ENCODE measurements at places on chromosomes 7 and 10.
A peak's percentile ranks its signal among the peaks of the same experiment; 100 is the strongest.

- no peak for DNase-seq
Observed at GRCh38 chr10:99730026-99730425, 1.9 kb downstream of the COX15 start.

- no peak for DNase-seq
Observed at GRCh38 chr7:158018098-158018762, 569.4 kb downstream of the PTPRN2 start.

DNA sequence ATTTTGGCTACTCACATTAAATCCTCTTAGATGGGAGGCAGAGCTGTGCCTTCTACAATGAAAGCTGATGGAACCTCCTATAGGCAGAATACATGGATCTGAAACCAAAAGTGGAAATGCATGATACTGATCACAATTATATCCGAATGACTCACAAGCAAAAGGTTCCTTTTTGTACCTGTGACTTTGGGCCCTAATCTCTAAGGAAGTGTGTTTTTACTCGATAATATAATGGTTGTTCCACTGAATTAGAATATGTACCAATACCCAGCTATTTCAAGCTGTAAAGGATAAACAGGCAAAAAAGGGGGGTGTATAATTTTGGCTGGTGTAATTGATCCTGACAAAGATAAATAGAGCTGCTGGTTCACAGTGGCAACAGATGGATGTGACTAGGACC, 17.6 kb upstream of the LAMB1 start:
- no peak for DNase-seq

- no peak for DNase-seq
Observed at GRCh38 chr7:39554583-39555165, 11.5 kb upstream of the YAE1 start.

DNA sequence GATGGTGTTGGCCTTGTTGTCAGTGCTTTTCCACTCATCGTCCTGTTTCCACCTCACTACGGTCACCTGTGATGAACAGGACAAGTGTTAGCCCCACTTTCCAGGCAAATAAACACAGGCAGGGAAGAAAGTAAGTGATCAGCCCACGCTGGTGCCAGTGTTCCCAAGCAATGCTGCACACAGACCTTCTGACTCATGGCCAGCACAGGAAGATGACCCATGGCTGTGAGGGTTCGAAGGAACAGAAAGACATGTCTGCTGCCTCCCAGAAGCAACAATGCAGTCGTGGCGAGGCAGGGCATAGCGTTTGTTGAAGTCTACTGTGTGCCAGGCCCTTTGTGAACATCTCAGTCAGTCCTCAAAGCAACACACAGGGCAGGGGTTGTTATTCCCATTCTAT, 35.7 kb downstream of the SLC29A3 start:
- DNase-seq, result no peak

GRCh38 chr10:59702347-59702746, 7.3 kb downstream of the SLC16A9 start:
- no peak for DNase-seq

DNA sequence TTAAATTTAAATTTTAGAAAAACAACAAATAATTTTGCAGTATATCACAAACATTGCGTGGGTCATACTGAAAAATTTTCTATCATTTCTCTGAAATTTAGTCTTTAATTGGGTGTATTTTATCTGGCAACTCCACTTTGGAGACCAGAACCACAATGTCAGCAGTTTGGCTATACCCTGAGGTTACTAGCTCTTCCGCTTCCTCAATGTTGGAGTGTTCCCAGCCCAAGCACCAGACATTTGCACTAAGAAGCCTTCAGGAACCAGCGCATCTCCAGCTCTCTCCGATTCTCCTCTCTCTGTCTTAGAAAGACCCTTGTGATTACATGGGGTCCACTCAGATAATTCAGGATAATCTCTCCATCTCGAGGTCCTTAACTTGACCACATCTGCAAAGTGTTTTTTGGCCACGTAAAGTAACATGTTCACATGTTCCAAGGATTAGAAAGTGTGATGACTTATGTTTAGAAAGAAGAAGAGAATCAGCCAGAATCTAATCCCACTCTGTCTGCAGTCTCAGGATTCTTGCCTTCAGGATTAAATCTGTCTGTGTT, 43.1 kb upstream of the ADRB1 start:
- DNase-seq, result no peak

GRCh38 chr10:12733271-12733670, 268.2 kb downstream of the CCDC3 start:
- DNase-seq, result no peak

DNA sequence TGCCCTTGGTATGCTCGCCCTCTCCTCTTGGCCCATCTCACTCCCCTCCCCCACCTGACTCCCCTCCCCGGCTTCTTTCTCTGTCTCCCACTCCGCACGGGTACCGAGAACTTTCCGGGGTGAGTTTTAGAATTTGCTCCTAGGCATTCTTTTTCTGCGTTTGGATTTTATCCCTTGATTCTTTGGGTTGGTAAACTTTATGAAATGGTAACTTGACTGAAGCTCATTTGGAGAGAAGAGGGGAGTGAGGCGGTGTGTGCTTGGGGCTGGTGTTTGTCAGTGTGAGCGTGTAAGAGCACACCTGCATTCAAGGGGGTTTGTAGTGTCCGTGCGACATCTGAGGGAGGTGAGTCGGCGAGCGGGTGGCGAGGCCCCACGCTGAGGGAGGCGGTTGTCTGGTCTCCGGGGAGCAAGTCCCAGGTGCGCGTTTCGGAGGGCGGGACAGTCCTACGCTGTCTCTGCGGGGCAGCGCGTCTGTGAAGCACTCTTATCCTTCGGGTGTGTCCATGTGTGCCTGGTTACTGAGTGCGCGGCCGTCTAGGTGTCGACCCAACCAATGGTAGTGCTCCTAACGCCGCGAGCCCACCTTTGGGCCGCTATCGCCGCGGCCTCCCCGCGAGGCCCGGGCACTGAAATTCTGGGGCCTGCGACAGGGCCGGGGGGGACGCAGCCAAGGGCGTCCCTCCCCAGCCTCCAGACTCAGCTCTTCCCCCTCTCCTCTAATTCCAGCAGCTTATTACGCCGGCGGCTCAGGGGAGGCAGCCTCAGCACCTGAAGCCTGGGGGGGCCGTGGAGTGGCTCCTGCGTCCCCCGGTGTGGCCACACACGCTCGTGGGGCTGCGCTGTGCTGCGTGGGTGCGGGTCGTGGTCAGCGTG, 2.6 kb upstream of the ZNF503 start:
- no peak for DNase-seq

GRCh38 chr10:102450374-102451104, 804 bp downstream of the C10orf95 start:
- DNase-seq, result peak; percentile 74

GRCh38 chr7:24911213-24911603, 68.8 kb downstream of the OSBPL3 start:
- no peak for DNase-seq

- no peak for DNase-seq
Observed at GRCh38 chr7:140479739-140480084, 407 bp upstream of the MKRN1 start.

- DNase-seq, result no peak
Observed at GRCh38 chr7:33733870-33734650, 171.3 kb upstream of the BMPER start.

DNA sequence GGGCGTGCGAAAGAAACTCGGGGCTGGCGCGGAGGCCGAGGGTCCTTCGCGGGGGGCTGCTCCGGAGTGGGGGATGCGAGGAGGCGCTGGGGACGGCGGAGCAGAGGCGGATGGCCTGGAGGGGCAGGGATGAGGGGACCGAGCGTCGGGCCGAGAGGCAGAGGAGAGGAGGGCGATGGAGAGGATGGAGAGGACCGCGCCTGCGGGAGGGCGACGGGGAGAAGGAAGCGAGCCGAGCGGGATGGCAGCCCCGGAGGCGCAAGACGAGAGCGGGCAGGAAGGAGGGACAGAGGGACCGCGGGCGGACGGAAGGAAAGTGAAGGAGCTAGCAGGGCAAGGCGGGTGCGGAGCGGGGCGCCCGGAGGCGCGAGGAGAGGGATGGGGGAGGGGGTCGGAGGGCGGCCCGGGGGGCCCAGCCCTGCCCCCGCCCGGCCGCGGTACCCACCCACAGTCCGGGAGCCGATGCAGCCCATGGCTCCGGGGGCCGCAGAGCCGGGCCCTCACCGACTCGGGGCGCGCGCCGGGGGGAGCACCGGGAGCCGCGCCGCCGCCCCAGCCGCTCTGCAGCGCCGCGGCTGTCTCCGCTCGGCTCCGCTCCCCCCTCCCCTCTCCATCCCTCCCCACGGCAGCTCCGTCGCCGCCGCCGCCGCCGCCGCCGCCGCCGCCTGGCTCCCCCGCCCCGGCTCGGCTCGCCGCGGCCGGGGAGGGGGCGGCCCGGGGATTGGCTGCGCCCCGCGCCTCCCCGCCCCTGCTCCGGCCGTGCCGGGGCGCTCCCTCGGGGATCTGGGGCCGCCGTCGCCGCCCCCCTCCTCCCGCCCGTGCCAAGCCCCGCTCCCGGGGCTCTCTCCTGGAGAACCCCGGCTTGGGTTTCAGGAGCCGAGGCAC, at the start of gene FAM131B:
TSS of gene FAM131B (minus strand) at position 583 of the 885 bp plus-strand sequence. CDS start at position 473, 110 bp downstream.
- DNase-seq, result no peak

DNA sequence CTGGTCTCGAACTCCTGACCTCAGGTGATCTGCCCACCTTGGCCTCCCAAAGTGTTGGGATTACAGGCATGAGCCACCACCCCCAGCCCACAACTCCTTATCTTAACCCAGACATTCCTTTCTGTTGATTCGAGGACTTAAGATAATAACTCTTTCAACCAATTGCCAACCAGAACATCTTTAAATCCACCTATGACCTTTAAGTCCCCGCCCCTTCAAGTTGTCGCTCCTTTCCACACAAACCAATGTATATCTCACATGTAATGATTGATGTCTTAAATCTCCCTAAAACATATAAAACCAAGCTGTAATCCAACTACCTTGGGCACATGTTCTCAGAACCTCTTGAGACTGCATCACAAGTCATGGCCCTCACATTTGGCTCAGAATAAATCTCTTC, 7.8 kb upstream of the ANKRD2 start:
- no peak for DNase-seq

DNA sequence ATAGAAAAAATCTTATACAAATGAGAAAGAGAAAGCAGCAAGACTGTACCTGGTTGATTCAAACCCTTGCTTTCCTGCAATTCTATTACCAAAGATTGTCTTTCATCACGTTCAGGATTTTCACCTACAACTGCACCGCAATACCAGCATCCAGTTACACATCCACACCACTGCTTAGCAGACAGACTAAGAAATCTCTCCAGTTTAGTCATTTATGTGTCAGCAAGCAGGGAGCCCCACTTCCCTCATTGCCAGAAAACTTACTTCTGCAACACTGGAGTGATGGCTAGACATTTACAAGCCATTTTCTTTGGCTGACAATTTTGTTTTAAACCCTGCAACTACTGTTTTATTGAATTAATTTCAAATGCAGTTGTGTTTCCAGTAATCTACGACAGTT, 359.6 kb upstream of the MEOX2 start:
- DNase-seq, result no peak

- no peak for DNase-seq
Observed at GRCh38 chr7:126720232-126720631, 532.5 kb downstream of the GRM8 start.

DNA sequence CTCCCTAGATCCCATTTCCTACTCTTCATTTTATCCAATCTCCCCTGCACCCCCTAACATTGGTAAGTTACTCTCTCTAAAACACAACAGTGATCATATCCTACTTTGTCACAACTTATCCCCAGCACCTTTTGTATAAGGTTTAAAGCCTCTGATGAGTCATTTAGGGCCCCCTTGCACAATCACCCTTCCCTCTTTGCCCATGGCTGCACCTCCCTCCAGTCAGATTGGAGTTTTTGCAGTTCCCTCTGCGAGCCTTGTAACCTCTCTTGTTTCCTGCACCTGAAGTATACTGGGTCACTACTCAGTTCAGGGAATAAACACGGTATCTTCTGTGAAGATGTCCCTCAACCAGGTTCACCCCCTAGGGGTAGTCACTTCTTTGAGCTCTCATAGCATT, 55.9 kb upstream of the ADRB1 start:
- DNase-seq, result no peak

GRCh38 chr7:96499532-96499931, 177.6 kb upstream of the SLC25A13 start:
- DNase-seq, result peak; percentile 28

DNA sequence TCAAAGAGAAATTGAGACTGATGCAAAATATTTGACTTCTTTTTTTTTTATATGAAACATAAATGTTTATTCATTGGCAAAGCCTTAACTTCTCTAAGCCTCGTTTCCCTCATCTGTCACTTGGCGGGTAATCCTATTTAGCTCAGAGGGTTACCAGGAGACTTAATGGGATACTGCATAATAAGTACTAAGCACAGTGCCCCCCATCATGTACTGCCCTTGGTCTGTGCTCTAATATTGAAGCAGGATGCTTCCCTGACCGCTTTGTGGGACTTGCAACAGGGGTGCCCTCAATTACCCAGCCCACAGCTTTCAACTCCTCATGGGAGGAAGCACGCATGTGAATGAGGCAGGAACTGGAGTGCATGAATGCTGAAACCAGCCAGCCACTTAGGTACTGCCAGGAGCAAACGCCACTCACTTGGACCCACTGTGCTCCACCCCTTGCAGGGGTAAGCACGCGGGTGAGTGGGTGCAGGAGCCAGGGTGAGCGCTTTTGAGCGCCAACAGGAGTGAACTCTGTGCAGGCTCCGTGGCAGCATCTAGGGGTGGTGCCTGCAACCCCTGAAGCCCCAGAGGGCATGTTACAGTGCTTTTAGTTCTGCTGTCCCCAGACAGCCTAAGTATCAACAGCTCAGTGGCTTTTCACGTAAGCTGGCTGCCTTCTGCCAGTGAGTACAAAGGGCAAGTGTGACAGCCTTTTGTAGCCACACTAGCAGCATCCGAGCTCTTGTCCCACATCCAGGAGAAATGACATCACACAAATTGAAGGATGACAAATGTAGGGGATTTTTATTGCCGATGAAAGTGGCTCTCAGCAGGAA, 209.8 kb upstream of the C7orf33 start:
- no peak for DNase-seq

DNA sequence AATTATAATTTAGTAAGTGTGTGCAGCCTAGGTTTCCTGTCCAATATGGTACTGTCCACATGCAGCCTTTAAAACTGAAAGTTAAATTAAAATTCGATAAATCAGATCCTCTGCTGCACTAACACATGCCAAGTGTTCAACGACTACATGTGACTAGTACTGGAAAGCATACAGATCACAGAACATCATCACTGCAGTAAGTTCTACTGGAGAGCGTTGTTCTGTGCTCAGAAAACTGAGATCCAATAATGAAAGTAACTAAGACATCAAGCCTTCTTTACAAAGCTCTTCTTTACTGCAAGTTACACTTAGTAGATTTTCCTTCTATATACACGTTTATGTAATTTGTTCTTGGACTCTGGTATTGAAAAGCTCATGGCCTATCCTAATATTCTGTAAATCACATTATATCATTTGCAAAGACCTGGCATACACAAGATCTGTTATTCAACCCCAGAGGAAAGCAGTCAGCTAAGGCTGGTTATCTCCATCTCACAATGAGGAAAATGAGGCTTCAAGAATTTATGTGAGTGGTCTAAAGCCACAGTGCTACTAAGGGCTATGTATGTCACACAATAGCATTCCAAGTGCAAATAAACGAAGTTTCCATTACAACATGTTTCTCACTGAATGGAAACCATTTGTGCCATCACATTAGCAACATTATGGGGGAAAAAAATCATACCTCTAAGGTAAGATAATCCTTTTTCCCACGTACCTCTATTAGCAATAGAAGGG, 77.6 kb downstream of the VPS41 start:
- peak; percentile 19 for DNase-seq
